Fibroblast of skin of left biceps (primary cell): ENCODE measurements at places on chromosomes 1 and 21.

DNA sequence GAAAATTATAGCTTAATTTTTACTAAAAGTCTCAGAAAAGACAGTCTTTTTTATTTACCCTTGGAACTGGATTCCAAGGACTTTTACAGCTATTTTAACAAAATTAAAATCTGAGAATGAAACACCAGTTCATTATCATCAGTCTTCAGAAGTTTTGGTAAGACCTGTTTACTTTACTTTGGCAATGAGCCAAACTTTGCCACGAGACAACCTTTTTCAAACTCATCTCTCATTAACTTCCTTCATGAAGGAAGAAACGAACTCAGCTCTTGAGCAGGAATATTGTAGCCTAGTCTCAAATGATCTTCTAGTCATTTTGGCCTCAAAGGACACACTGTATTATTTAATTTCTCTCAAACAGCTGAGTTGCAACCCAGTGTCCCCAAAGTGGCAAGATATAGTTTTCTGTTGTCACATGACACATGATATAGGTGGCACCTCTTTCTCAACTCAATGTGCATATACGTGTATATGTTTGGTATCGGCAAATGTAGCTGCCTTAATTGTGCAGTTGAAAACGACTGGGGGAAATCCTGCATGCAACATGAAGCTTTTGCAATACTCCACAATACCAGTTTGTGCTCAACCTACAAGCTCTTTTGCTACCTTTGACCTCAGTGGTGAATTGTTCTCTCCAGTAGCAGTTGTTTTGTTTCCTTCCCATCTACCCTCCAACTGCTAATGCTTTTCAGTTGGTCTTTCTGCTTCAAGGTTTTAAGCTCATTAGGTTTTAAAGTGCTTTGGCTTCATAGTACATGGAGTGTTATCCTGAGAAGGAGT, 8.4 kb upstream of the GNG4 start:
- no peak for DNase-seq

- DNase-seq: no peak
These were observed 75.7 kb downstream of the PHTF1 start for GRCh38 chr1:113683384-113684152.

DNA sequence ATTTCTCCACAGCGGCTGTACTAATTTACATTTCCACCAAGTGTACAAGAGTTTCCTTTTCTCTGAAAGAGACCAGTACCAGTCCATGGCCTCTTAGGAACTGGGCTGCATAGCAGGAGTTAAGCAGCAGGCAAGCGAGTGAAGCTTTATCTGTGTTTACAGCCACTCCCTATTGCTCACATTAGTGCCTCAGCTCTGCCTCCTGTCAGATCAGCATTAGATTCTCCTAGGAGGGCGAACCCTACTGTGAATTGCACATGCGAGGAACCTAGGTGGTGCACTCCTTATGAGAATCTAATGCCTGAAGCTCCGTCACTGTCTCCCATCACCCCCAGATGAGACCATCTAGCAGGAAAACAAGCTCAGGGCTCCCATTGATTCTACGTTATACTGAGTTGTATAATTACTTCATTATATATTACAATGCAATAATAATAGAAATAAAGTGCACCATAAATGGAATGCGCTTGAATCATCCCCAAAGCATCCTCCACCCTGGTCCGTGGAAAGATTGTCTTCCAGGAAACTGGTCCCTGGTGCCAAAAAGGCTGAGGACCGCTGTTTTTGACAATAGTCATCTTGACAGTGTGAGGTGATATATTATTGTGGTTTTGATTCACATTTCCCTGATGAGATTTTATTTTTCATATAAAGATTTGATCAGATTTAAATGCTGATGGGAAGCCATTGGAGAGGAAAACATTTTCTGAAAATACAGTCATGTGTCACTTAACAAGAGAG, 45.5 kb upstream of the MRPS6 start:
- DNase-seq: no peak

GRCh38 chr1:77830946-77831345, 51.5 kb downstream of the MIGA1 start:
- no peak for DNase-seq

- DNase-seq: no peak
These were observed 11.0 kb upstream of the KCNAB2 start for GRCh38 chr1:6034750-6035096.

- no peak for DNase-seq
These were observed 172.7 kb upstream of the NR5A2 start for GRCh38 chr1:199854686-199855321.

DNA sequence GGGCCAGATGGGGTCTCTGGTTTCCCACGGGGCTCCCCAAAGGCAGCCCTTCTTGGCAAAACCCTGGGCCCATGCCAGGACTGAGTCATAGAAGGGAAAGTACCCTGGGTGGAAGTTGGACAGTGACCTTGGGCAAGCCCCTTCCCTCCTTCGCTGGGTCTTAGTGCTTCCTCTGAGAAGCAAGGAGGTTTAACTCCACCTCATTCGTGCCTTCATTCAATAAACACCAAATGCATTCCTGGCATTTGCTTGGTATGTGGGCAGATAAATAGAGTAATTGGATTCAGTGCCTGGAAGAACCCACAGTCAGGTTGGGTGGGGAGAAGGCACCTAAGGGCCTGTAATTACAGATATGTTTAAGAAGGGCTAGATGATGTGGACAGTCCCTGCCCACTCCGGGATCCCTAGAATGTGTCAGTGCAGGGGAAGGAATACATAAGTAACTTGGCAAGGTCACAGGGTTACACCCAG, 36.3 kb upstream of the CITED4 start:
- DNase-seq: no peak

- no peak for DNase-seq
These were observed 14.7 kb downstream of the CACHD1 start for GRCh38 chr1:64484651-64485050.

- no peak for DNase-seq
These were observed 157.8 kb downstream of the PRDM16 start for GRCh38 chr1:3226701-3227350.

DNA sequence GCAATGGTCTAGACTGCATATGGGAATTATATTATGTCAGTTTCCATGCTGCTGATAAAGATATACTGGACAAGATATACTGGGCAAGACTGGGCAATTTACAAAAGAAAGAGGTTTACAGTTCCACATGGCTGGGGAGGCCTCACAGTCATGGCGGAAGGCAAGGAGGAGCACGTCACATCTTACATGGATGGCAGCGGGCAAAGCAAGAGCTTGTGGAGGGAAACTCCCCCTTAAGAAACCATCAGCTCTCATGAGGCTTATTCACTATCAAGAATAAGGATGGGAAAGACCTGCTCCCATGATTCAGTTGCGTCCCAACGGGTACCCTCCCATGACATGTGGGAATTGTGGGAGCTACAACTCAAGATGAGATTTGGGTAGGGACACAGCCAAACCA, 21.2 kb downstream of the CCT8 start:
- no peak for DNase-seq

DNA sequence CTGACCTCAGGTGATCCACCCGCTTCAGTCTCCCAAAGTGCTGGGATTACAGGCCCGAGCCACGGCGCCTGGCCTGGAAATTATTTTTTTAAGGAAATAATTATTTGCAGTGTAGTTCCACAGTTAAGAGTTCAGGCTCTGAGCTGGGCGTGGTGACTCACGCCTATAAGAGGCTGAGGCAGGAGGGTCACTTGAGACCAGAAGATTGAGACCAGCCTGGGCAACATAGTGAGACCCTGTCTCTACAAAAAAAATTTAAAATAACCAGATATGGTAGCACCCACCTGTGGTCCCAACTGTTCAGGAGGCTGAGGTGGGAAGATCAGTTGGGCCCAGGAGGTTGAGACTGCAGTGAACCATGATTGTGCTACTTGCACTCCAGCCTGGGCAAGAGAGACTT, 13.9 kb downstream of the H3-3A start:
- DNase-seq: no peak

DNA sequence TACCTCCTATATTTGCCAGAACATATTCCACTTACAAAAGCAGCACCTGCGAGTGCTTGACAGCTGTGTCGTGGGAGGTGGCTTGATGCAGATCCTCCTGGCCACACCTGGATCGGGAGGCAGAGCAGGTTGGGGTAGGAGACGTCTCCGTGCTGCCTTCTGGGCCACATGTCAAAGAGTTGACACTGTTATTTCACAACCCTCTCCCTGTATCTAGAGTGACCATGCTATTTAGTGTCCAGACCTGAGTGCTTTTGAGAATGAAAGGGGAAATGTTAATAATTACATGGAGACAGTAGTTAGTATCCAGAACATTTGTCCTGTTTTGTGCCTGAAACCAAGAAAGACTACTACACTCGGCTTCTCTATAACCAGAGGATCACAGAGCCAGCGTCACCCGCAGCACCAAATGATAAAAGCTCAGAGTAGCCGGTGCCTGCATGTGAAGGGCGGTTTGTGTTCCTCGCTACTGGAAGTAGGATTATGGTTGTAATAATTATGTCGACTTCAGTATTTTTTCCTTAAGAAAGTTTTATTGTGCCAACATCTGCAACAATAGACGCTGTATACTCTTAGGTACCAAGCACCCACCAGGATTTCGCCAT, 77.1 kb downstream of the GALNT2 start:
- no peak for DNase-seq

DNA sequence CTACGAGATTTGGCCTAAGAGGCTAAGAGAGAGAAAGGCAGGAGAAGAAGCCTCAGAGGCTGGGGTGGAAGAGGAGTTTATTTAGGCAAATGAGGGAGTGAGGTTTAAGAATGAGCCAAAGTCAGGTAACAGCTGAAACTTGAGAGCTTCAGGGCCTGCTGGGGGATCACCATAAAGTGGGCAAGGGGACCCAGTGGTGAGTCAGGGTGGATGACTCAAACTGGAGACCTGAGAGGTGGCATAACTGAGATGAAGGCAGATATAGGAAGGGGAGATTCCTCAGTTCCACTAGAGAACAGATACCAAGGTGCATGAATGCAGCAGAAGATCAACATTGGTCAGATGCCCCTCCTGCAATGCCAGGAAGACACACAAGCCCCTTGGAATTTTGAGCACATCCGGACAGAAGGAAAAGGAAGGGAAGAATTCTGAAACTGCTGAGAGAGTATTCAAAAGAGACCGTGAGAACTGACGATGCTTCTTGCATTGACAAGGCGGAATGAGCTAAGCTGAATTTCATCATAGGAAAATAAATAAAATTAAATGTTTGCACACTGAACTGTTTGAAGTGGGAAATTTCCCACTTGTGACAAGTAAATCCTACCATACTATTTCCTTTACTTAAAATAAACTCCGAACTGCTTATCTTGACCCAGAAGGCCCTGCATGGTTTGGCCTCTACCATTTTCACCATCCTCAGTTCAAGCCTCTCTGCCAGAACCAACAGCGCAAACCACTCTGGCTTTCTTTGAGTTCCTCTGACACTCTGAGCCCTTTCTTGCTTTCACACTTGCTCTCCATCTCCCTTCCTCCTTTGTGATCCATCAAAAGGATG, 94.1 kb downstream of the NMNAT2 start:
- no peak for DNase-seq

- no peak for DNase-seq
These were observed 50.2 kb downstream of the UBE4B start for GRCh38 chr1:10082785-10083479.

GRCh38 chr1:33973799-33974545, 110.1 kb downstream of the HMGB4 start:
- DNase-seq: no peak

DNA sequence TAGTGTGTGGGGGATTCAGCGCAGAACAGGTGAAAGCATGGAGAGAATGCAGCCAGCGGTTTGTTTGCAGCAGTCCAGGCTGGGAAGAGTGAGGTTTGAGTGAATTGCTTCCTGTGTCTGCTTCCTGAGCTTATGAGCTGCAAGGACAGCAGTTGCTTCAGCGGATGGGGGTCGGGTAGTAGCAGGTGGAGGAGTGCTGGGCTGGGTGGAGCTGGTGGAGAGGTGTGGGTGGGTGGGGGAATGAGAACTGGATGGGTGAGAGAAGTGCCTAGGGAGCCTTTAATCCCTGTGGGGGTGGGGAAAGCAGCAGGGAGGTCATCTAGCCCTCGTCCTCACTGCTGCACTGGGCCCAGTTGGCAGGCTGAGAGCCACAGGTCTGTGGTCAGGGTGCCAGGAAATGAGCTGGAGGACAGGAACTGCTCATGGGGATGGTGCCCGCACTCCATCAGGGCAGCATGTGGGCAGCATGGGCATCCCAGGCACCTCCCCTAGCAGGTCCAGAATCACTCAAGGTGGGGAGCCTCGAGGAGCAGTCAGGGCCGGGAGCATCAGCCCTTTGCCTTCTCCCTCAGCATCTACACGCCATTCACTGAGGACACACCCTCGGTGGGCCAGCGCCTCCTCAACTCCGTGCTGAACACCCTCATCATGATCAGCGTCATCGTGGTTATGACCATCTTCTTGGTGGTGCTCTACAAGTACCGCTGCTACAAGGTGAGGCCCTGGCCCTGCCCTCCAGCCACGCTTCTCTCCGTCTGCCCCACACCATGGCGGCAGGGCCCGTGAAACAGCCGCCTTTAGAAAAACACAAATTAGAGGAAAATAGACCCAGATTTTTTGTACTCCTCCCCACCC, 14.8 kb downstream of the PSEN2 start:
- no peak for DNase-seq

DNA sequence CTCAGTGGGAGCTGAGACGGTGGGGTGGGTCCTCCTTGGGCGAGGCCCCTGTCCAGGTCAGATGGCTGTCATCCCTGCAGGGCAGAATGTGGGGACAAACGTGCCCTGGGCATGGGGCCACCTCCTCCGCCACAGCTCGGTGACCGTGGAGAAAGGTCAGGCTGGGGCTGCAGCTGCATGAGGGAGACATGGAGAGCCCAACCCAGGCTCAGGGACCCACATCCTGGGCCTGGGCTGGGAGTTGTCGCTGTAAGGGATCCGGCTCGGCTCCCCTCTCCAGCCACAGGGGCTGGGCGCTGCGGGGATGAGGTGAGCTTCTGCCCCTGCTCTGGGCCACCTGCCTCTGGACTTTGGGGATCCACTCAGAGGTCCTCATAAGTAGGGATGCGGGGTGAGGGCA, 518 bp upstream of the PLCH2 start:
- no peak for DNase-seq

GRCh38 chr1:18735224-18735997, 104.8 kb downstream of the PAX7 start:
- DNase-seq: no peak
